Muscle of back (tissue), 13 donors: ENCODE measurements at places on chromosomes 2 and 18.

DNA sequence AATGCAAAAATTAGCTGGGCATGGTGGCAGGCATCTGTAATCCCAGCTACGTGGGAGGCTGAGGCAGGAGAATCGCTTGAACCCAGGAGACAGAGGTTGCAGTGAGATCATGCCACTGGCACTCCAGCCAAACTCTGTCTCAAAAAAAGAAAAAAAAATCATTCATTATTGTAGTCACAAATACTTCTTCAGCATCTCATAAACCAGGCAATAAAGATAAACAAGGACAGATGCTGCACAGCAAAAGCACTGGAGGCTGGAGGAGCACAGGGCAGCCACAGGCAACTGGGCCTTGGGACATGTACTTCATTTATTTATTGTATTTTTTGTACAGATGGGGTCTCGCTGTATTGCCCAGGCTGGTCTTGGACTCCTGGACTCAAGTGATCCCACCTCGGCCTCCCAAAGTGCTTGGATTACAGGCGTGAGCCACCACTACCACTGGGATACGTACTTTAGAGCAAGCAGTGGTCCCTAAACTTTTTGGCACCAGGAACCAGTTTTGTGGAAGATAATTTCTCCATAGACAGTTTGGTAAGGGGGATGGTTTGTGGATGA is 16.8 kb upstream of the MAT2A start:
- DNase-seq, result no peak

- no peak for DNase-seq
Observed at GRCh38 chr2:28325567-28326468, 66.8 kb upstream of the FOSL2 start.

DNA sequence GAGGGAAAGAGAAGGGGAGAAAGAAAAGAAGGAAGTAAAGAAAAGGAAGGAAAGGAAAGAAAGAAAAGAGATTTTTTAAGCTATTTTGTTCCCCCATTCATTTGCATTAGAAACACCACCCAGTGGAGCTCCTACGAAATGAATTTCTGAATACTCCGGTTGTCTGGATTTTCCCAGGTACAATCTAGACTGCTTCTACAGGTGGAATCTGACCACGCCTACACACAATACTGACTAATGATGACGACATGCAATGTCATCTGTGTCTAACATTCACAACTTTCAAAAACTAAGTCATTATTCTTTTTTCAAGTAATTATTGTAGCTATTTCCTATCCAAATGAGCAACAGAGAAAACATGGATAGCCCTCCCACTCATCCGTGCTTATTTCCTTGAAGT is 121.7 kb downstream of the ZNF516 start:
- no peak for DNase-seq

- DNase-seq, result no peak
Observed at GRCh38 chr18:24214913-24215312, 76.1 kb downstream of the CABYR start.

DNA sequence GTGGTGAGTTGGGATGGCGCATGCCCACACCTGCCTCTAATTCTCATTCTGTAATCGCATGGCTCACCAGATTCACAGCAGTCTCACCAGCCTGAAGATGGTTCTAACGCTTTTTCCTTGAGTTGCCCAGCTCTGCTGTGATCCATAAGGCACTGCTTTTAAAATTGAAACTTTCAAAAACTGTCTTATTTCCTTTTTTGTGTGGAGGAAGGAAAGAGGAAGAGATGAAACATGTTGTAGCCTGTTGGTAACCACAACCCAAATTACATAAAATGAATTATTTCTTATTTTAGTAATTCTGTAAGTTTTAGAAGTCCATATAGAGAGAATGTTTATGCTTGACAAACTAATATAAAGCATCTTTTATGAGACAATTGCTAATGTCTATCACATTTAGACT is 165.4 kb downstream of the RBM43 start:
- DNase-seq, result no peak
